ENCODE measurements at places on chromosomes 6 and 20. TPM values are rescaled to one million over a fixed set of nuclear protein-coding genes. Genes with fewer than 3 reads are reported as not detected.

The TFAP2D gene
- not detected for total RNA-seq

The SOX18 gene
- total RNA-seq: 0.60 TPM

The DLL1 gene
- total RNA-seq: 1.6 TPM

The BHLHE23 gene
- total RNA-seq: not detected
